ENCODE measurements at places on chromosomes 11 and 22.

GRCh38 chr11:7968686-7969085, 3.4 kb upstream of the NLRP10 start:
- DNase-seq, result no peak

DNA sequence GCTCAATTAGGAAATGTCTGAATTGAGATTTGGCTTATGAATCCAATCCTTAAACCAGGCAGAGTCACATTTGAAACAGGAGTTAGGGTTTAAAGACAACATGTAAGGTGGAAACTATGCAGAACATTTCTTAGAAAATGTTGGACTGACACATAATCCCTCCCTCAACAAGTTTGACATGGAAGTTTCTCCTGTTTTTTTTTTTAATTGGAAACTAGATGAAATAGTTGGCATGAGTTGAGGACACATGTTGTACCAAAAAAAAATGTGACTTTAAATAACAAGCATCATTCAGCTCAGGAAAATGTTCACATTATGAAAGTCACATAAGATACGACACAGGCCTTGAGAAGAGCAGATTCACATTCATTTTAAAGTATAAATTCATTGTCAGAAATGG, 154.9 kb upstream of the DDI1 start:
- no peak for DNase-seq

- no peak for DNase-seq
Observed at GRCh38 chr11:134524896-134525845, 113.1 kb upstream of the B3GAT1 start.

GRCh38 chr11:111819161-111819828, 52.1 kb downstream of the ALG9 start:
- no peak for DNase-seq

- DNase-seq, result no peak
Observed at GRCh38 chr11:36724742-36725385, 126.8 kb upstream of the RAG2 start.

DNA sequence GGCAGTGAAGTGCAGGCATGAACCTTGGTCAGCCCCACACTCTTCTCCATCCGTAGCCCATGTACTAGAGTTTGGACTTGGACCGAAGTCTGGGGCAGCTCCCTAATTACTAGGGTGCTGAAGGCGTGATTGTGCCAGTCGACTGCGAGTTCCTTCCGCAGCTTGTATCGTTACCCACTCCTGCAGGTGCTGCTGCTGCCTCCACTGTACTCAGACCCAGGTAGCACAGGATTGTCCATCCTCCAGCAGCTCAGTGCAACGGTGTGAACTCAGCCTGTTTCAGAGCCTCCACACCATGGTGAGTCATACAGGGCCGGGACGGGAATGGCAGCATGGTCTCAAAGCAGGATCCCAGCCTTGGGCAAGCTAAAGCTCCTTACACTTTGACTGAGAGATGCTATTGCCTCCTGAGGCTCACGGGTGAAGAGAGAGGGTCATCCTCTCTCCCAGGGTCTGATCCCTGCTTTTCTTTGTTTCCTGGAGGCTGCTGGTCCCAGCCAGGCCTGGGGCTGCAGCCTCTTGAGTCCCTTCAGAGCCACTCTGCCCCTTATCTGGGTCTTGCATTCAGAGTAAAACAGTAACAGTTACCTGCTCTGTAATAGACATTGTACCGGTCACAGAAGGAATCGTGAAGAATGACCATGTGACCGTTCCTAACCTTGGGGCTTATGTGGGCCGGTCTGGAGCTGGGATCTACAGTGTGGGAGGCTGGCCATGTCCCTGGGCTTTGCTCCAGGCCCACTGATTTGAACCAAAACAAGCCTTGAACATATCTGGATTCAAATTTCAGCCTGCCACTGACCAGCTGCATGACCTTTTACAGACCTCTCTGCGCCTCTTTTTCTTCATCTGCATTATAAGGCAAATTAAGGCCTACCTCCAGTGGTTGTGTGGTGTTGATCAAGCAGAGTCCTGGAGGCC, 1.7 kb downstream of the TKFC start:
- no peak for DNase-seq

DNA sequence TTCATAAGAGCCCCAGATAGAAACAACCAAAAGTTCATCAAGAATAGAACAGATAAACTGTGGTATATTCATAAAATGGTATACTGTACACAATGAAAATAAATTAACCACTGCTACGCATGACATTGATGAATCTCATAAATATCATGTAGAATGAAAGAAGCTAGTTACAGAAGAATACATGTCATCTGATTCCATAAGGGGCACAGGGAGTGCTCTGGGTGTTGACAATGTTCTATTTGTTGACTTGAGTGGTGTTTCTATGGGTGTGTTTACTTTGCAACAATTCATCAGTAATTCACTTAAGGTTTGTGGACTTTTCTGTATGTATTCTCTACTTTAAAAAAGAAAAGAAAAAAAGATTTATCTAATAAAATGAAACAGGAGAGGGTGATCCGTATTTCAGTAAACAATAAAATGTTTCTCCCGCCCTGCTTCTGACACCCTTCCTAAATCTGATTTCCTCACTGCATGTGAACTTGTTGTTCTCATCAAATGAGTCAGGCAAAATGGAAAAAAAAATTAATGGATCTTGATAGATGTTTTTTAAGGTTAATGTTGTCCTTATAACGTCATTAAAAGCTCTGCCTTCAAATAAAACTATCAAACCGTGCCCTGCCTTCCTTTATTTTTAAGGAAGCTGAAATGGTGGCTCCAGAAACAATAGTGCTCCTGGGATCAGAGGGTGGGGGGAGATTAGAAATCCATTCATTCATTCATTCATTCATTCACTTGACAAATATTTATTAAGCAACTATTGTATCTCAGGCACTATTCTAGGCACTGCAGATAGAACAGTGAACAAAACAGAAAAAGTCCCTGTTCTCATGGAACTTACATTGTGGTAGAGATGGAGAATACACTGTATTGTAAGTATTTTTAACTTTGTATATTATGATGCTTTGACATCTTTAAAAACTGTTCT, 77.2 kb upstream of the CD44 start:
- no peak for DNase-seq

GRCh38 chr11:69497221-69497787, 15.8 kb downstream of the LINC01488 start:
- DNase-seq, result peak; percentile 88

GRCh38 chr22:29207243-29207550, 1.5 kb downstream of the EMID1 start:
- no peak for DNase-seq

GRCh38 chr11:22161489-22161888, 31.4 kb upstream of the ANO5 start:
- DNase-seq, result no peak

GRCh38 chr11:57313788-57314135, 11.0 kb downstream of the TNKS1BP1 start:
- no peak for DNase-seq

DNA sequence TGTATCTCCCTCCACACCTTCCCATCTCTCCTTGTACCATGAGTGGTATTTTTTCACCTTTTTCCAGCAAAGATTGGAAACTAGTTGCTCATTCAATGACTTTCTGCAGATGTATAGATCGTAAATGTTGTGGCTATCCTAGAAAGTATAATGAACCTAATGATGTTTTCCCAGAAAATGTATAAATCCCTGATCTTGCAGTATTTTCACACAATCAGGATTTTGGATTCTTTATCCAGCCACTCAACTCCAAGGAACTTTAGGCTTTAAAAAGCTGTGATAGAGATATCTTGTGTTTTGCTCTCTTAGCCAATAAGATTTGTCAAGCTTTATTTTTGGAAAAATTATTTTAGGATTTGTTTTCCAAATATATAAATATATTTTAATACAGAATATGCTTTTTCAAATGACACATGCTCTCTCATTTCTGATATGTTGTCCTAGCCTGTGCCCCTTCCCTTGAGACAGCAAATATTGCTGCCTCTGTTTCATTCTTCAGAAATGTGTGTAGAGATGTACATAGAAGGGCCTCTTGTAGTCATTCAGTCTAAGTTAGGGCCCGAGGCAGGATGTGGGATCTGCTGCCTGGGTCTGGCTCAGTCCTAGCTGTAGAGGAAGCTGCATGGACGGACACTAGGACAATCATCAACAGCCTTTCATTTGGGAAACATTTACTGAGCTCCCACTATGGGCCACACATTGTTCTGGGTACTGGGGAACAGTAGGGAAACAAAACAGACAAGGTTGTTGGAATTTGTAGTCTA, 62.4 kb downstream of the NAV2 start:
- DNase-seq, result no peak

DNA sequence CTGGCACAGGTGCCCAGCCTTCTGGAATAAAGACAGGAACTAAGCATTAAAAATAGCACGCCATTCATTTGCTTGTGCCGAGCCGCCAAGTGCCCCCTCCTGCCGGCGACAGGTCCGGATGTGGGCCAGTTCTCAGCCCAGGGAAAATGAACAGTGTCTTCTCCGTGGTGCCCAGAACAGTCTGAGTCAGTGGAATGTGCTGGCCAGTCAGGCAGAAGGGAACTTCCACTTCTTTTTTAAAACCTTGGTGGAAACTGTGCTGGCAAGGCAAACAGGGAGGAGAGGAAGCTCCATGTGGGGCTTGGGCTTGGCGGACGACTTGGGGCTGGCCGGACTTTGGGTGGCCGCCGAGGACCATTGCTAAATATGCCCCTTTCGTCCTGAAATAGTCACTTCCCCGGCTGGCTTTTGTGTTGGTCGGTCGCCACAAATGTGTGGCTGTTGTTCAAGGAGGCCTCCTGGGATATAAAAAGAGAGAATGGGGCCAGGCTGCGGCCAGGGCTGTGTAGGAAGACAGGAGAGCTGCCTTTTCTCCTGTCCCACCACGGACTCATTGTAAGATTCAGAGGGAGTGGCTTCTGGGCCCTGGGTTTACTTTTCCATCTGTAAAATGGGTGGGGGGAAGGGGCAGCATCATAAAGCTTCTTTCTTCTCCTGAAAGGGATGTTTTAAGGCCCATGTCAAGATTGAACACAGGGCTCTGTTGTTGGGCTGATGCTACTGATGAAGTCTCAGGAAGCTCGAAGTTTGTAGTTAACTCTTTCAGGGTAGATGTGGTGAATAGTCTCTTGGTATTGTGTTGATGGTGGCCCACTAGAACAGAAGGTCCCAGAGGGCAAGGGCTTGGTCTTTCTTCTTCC, 101.0 kb downstream of the PTPRJ start:
- DNase-seq, result peak; percentile 8

GRCh38 chr11:97229936-97230335, 840.1 kb downstream of the JRKL start:
- DNase-seq, result no peak

GRCh38 chr22:29481265-29482000, 1.4 kb downstream of the NEFH start:
- no peak for DNase-seq

GRCh38 chr11:134510233-134511040, 98.4 kb upstream of the B3GAT1 start:
- no peak for DNase-seq

DNA sequence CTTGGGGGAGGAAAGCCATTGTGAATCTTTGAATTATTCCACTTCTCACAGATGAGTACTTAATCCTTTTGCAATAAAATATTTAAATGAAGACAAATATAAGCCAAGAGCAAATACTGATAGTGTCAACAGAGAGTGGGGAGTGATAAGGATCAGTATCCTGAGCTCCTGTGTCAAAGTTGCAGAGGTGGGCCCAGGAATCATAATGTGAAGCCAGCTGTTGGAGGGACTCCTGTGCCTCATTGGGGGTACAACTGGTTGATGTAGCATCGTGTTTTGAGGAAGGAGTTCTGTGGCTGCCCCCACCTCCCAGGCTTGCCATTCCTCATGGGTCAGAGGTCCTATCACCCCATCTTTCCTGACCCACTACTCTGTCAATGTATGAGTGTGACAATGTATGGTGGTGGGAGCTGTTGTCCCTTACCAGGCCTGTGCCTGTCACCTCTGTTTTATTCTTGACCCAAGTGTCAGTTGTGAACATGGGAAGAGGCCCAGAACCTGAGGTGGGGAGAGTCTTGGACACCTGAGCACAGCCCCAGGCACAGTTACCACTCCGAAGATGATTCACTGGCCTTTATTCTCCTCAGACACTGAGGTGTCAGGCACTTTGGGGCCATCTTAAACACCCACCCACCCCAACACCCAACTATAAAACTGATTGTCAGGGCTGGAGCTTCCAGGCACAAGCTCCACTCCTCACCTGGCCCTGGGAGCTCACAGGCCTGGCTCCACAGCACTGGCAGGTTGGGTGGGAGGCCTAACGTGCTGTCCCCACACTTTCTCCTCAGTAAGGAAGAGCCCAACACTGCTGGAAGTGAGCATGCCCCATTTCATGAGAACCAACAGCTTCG, 38.4 kb downstream of the KCNQ1OT1 start:
- DNase-seq, result no peak

- no peak for DNase-seq
Observed at GRCh38 chr11:45233121-45233803, 52.9 kb downstream of the SYT13 start.

DNA sequence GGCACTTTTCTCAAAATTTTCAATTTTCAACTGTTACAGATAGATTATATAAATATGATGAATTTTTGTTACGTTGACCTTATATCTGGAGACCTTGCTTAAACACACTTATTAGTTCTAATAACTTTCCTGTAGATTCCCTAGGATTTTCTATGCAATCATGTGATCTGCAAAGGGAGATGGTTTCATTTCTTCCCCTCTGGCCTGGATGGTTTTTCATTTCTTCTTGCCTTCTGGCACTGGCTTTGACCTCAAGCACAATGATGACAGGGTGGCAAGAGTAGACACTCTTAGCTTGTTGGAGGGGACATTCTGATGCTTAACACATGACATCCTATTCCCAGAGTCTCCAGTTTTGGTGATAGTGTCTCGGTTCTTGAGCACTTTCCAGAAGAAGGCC, 75.9 kb downstream of the DGCR2 start:
- DNase-seq, result no peak

DNA sequence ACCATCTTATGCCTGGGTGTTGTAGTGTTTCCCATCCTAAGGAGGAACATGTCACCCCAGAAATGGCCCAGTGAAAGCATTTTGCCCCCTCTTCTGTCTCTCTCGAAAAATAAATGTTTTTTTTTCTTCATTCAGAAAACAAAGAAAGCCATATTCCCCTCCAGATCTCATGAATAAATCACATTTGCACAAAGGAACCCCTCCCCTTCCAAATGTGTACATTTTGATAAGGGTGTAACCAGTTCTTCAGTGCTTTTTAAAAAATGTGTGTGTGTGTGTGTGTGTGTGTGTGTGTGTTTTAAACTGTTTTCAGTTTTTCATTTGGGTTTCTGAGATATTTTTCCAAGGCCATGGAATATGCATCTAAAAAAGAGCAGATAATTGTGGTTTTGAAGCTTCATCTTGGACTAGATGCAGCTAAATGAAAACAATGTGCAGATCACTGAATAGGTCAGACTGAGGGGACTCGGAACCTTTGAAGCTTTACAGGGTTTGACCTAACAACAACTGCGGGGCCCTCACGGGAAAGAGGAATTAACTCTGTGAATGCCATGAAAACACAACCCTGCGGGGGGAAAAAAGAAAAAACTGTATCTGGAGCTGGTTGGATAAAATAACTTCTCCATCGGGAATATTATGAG, 76.4 kb downstream of the YAP1 start:
- no peak for DNase-seq

DNA sequence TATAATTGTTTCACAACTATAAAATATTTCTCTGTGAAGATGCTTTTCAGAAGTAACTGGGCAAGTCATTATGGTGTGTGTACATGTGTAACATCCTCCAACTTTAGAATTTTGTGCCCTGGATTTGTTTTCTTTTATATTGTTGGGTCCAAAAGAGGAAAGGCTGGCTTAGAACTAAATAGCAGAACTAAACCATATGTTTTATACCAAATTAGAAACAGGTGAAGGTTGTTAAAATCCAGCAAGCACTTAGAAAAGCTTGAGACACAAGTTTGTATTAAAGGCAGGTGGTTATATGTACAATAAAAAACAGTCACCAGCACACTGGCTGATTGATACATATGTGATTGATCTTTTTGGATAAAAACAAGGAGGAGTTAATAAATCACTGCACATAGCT, 158.5 kb downstream of the WNT11 start:
- no peak for DNase-seq

All from T1000 (cell line).